Activated naive CD8-positive, alpha-beta T cell treated with anti-CD3 and anti-CD28 coated beads, Interleukin-2, amount 50 U/mL, for 16 hours (primary cell): ENCODE measurements at places on chromosomes 11 and 22.

DNA sequence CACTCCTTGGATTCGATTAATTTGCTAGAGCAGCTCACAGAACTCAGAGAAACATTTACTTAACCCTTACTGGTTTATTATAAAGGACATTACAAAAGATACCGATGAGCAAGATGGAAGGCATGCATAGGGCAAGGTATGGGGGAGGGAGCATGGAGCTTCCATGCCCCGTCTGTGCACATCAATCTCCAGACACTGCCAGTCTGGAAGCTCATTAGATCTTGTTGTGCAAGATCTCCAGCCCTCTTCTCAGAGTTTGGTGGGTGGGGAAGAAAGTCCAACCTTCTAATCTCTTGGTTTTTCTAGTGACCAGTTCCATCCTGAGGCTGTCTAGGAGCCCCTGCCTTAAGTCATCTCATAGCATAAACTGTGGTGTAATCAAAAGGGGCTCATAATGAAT lies 190.7 kb downstream of the UVRAG start:
- DNase-seq, result no peak

DNA sequence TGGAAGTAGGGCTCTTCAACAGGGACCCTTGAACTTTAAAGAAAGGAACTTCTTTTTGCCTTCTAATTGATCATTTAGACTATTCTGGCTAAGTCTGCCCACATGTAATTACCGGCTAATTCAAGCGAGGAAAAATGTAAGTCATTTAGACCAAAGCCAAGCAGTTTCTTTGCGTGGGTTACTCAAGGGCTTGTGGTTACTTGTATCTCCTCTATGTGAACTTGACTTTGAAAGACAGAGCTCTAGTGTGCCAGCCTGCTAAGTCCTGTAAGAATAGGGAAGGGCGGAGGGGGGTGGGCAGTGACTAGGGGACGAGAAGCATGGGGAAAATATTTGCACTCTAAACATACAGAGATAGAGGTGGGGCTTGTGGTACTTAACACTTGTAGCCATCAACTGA lies 145.2 kb upstream of the TEAD1 start:
- no peak for DNase-seq

- DNase-seq, result no peak
Measured at GRCh38 chr11:67489885-67490726, 7.3 kb downstream of the AIP start.

DNA sequence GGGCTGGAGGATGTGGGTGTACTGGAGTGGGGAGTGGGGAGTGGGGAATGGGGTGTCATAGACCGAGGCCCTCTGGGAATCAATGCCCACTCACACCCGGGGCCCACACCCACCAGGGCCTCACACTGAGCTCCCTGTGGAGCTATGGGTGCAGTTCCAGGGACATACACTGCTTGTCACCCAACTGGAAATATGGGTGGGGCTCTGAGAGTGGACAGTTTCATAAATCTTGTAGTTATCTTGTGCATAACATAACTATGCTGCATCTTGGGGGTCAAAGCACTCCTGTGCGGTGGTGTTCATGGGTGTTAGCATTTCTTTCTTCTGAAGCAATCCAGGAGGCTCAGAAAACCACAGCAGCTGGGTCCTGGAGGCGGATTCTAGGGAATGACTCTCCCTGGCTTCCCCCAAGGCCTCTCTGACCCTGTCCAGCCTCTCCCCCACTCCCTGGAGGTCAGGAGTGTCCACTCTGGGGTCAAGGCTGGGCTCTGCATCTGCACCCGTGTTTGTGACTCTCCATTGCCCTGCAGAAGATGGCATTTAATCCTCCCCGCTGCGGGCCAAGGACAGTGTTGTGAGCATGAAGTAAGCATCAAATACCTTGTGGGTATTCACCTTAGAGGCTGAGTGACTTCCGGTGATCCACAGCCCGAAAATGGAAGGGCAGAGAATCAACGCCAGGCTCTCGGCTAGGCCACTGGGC lies 172.5 kb downstream of the CTTN start:
- DNase-seq, result no peak

GRCh38 chr22:38947321-38948140 lies 9.9 kb upstream of the APOBEC3A start:
- DNase-seq, result no peak
